ENCODE measurements at places on chromosomes 13 and 19.
A peak's percentile ranks its signal among the peaks of the same experiment; 100 is the strongest.

GRCh38 chr13:66427458-66427861 is 802.7 kb downstream of the PCDH9 start:
- no peak for DNase-seq

GRCh38 chr13:98917116-98917515 is 60.7 kb downstream of the DOCK9 start:
- DNase-seq: no peak

- DNase-seq: no peak
Observed at GRCh38 chr19:39335168-39335548, 685 bp downstream of the GMFG start.

DNA sequence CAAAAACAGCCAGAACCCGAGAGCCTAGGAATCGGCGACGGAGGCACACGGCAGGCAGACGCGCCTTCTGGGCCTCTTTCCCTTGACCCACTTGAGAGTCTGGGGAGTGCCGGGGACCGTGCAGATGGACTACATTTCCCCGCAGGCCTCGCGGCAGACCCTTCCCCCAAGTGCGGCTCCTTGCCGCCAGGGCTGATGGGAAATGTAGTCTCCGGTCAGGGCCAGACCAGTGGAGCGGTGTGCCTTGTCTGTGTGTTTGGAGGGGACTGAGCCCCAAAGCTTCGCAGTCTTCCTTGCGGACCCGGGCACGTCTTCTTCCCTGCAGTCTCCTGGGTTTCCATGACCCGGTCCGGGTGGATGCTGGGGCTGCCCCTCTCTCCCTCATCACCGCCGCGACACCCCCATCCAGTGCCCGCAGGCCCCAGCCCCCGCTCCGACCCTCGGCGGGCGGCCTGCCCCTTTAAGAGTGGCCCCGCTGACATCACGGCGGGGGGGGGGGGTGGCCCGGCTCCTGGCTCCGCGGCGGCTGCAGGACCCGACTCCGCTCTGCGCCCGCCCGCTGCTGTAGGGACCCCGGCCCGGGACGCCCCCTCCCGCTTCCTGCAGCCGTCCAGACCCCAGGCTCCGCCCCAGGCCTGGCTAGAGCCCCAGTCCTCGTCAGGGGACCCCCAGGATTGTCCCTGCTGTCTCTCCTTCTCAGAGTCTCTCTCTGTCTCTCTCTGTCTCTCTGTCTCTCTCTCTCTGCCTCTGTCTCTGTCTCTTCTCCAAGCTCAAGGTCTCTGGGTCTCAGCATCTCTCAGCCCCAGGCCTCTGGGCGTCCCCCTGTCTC is 758 bp upstream of the CACNG7 start:
- DNase-seq: peak; percentile 24

DNA sequence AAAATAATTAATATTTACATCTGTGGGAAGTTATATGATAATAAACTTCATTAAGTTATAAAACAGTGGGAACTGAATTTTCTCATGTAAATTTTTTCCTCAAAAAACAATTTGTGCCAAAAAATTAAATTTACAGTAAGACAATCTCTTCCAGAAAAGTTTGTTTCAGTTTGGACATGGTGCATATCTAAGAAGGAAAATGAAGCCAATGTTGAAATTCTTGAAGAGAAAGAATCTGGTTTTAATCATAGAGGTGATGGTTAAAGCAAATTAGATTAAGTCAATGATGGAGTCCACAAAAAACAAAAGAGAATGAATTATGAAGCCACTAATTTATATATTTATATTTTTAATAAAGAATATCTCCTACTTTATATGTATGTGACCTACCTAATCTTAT is 457.2 kb upstream of the SLITRK1 start:
- peak; percentile 1 for DNase-seq

DNA sequence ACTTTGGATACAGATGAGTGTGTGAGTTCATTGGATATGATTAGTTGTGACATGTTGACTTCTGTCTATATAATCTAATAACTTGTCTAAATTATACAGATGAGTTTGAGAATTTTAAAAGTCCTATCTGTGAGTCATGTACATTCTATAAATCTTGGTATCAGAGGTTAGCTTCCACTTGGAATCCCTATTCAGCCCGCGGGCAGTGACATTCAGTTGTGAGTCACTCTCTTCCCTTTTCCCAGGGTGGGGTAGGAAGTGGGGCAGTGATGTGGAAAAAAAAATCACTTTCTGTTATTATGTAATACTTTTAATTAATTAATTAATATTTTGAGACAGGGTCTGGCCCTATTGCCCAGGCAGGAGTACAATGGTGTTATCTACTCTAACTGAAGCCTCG is 33.0 kb upstream of the ZNF808 start:
- DNase-seq: no peak

DNA sequence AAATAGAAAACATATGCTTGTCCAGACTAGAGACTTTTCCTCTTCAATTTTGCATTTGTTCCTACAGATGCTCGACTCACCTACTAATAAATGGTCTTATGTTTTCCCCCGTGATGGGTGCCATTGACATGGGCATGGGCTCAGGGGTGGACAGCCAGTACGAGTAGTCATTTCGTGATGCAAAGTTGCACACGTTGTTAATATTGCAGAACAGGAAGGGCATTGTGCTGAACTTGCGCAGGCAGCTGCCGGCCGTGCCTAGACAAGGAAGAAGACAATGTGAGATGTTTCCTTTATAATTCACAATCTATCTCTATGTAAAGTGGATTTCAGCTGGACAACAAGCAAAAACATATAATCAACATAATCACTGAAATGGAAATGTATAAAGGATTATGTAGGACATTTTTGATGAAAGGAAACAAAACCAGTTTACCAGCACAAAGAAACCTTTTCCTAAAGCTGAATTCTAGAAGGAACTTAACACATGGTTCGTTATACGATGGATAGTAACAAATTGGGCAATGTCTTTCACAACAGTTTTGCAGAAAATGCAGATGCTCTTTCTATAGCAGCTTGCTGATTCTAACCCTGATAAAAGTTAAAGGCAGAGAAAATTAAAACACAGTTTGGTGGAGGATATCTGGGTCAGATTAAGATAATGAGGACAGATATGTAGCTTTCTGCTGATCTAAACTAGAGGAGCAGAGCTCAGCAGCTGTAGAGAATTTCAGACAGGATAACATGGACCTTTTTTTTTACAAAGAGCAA is 145.7 kb downstream of the COL4A1 start:
- DNase-seq: no peak

DNA sequence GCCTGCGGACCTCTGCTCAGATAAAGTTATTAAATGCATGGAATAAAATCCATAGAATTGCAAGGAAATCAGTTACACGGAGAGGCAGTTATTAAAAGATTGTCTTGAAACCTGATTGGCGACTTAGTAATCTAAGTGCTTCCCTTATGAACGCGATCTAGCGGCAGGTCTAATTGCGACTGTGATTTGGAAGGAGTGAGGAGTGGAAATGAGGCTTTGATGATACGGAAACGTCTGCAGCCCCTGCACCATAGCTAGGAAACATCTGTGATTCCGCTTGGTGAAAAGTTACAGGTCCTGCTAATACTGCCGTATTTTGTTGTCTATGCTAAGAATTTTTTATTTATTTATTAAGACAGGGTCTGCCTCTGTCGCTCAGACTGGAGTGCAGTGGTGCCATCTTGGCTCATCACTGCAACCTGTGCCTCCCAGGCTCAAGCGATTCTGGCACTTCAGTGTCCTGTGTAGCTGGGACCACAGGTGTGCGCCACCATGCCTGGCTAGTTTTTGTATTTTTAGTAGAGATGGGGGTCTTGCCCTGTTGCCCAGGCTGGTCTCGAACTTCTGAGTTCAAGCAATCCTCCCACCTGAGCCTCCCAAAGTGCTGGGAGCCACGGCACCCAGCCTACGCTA is 887 bp downstream of the NDUFS7 start:
- DNase-seq: no peak

Data from AG10803 (cell line).